HCEC 1CT (cell line): ENCODE measurements at places on chromosomes 2 and 18.

DNA sequence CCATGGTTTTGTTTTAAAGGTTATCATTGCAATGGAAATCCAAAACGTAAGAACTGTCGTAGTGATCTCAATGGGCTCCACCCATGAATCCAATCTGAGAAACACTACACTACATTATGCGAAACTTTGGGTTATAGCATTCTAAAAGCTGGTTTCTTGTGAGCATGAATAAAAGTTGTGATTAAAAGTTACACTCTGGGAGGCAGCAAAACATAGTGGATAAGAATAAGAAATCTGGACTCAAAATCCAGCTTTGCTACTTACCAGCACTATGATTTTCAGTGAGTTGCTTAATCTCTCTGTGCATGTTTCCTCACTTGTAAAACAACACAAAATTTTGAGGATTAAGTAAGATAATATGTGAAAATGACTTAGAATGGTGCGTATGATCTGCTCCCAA is 25.7 kb upstream of the THOC1 start:
- peak; percentile 14 for DNase-seq

DNA sequence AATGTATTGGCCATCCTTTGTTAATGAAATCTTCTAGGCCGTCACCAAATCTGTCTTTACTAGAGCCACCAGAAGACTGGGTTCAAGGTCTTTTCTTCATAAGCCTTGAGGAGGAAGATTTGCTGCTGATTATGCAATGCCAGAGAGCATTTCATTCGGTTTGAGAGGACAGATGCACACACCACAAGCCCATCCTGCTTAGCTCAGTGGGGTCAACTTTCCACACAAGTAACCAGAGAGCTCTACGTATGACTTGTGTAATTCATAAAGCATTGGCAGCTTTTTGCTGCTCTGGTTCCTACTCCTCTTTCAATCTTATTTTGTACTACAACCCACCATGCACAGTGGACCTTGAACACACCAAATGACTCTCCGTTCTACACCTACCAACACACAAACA is 106.9 kb downstream of the OSR1 start:
- no peak for DNase-seq

- DNase-seq, result no peak
These were observed 12.8 kb downstream of the ASIC4 start for GRCh38 chr2:219527076-219527394.

GRCh38 chr2:198545411-198545810 is 741.0 kb downstream of the PLCL1 start:
- DNase-seq, result peak; percentile 34

DNA sequence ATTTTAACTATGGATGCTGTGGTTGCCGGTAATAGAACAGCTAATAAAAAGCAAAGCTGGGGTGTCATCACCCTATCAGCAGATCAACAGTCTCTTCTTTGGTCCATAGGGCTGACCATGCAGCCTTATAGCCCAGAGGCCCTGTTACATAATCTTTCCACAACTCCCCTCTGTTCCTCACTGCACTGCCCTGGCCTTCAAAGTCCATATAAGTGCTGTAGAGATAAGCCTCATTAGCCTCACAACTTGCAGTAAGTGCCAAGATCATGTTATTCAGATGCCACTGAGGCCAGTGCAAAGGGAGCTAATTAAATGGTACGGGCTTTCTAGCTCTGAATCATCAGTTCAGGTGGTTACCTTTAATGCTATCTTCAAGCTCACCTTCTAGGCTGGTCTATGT is 89.7 kb upstream of the CXCR4 start:
- DNase-seq, result no peak

- DNase-seq, result no peak
These were observed 307.5 kb downstream of the GALR1 start for GRCh38 chr18:77557046-77557587.

DNA sequence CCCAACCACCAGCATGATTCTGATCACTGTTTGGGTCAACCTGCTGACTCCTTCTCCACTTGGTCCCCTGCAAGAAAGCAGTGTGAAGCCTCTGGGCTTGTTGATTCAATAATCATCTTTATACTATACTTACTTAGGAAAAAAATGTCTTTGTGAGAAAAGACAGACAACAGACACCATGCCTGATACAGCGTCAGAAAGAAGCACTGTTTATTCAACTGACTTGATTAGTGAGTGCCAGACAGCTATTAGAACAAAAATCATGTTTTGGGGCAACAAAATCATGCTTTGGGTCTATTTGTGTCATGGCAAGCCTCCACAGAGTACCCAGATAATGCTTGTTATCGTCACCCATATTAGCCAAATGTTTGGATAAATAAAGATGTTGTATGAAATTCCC is 58.7 kb upstream of the ATL2 start:
- DNase-seq, result no peak

DNA sequence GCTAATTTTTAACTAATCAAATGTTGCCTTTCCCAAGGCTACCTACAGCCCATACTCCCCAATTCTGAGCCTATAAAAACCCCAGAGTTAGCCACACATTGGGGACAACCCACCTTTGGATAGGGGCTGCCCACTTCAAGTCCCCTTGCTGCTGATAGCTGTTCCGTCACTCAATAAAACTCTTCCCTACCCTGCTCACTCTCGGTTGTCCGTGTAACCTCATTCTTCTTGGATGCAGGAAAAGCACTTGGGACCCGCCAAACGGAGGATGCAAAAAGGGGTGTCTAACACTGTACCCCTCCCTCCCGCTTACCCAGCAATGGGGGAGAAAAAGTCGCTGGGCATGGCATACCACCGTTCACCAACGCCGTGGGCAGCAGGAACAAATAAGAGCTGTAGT is 12.2 kb downstream of the IWS1 start:
- no peak for DNase-seq

DNA sequence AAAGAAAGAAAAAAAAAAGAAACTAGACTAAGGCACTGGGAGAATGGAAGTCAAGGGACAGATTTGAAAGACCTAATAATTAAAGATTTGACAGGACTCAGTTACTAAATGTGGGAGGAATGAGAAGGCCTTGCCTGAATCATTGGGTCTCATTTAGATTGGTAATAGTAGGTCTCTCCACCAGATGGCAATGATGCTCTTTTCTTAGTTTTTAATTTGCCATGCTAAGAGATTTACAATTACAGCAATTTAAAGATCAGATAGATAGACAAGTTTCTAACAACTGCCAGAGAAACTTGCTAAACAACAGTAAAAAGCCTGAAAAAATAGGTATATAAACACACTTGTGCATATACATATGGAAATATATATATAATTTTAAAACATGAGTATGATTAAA is 153.0 kb downstream of the TMEM247 start:
- DNase-seq, result peak; percentile 54

DNA sequence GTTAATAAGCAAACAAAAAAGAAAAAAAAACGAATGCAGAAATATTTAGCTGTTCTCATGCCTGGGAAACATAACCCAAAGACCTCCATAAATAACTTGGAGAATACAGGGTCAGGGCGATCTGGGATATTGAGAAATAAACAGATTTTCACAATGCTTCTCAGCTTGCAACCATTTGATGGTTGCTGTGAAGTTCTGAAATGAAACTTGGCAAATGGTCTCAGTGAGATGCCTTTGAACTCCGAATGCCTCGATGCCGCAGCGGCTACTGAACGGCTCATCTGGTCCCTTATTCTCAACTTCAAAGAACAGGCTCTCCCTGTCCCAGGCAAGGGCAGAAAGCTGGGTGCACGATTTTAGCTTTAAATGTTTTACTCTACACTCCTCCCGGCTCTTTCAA is 78.1 kb downstream of the ZNF516 start:
- DNase-seq, result no peak

GRCh38 chr2:138475277-138475776 is 26.2 kb upstream of the SPOPL start:
- no peak for DNase-seq

DNA sequence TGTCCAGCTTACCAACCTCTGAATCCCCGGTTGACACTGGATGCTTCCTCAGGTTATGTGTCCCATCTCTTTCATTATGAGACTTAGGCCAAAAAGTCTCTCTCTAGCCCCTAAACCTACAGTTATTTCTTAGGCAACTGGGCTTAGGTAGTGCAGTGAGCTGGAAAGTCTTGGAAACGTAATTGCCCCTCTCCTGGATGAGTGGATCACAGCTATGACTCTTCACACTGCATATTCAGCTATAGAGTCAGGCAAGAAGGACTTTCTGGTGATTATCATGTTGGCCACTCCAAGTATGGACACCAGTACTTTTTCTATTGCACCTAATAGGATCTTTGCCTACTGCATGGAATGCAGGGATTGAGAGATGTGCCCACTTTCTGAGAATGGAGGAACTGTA is 458.3 kb upstream of the CELF4 start:
- no peak for DNase-seq

- no peak for DNase-seq
These were observed 1.4 kb upstream of the KIF1A start for GRCh38 chr2:240821429-240821778.

GRCh38 chr2:216286616-216287231 is 85.6 kb downstream of the MARCHF4 start:
- peak; percentile 31 for DNase-seq

DNA sequence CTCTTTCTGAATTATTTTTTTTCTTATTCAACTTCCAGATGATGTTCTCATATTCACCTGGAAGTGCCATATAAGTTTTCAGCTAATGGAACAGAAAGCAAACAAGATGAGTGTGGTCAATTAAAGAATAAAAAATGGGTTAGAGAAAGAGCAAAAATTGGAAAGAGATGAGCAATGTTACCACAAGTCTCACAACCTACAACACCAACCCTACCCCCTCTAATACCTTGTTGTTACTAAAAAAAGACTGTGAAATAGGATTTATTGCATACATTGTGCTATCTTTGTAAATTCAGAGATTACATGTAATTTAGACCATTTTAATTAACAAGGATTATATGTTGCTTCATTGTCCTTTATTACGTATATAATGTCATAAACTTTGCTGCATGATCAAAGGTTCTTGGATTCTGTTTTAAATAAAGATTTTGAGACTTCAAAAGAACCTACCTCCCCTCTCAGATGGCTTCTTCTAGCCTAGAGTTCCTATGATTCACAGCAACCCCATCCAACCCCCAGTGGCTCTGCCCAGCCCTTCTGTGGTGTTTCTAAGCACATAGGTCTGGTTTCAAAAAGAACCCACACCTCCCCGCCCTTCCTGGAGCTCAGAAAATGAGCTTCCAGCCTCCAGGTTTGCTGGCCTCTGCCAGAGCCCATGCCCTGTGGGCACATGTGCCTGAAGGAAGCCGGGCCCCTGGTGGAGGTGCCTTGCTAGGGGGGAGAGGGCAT is 24.7 kb downstream of the LGALSL start:
- no peak for DNase-seq

DNA sequence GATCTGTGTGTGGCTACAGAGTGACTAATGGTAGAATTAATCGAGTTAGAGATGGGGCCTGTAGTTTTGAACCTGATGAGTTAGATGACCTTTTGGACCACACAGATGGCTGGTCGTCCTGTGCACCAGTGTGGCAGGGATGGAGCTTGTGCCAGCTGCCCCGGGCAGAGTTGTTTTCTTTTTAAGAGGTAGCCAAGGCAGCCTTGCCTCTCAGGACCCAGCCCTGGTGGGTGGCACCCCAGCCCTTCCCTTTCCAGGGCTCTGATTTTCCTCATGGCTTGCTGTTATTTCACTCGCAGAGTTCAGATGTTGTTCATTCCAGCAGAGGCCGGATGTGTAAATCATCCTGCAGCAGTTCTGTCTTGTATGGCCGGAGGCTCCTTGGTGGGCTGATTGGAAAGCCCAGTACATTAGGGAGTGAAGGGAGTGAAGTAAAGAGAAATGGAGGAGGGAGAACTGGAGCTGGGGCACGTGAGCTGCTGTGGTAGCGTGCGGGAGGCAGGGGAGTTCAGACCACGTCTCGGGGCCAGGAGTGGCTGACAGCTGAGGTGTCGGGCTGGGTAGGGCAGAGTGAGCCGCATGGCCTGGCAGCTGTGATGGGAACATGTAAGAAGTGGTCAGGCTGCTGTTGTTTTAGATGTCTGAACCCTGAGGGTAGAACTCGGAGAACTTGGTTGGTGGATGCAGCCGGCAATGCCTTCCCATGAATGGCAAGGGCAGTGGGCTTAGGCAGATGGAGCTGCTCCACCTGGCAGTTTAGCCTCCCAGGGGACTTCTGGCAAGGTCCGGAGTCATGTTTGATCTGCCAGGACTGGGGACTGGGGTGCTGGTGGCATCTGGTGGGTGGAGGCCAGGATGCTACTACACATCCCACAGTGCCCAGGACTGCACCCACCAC is 28.8 kb downstream of the ASAP2 start:
- DNase-seq, result peak; percentile 71

DNA sequence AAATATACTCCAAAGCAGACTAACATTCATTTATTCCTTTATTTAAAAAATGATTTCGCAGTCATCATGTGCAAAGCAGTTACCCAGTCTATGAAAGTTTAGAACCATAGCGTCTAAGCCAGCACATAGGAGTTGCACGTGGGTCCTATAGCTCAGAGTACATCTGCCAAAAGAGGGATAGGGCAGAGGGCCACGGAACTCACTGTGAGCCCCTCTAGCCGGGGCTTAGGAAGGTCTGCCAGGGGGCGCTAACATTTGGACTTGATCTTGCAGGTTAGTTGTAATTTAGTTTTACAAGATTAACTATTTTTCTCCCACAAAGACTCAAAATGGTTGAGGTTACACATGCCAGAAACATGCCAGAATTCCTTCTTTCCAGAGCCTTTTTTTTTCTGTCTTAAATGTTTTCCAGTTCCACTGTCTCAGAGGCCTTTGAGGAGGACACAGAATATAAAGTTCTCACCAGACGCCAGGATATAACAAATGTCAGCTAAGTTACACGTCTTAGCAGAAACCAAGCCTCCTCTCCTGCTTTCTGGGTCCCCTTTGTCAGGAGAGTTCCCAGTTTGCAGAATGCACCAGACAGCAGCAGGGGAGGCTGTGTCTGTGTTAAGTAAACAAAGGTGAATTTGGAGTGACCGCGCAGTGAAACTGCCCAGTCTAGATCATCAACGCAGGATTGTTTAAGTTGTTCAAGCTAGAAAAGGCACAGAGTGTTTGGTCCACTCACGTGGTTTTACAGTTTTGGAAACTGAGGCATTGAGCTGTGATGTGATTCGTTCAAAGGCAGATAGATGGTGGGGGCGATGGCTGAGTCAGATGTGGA is 292.0 kb downstream of the PRKCE start:
- DNase-seq, result no peak

GRCh38 chr18:59576541-59577385 is 120.5 kb downstream of the CCBE1 start:
- DNase-seq, result no peak

GRCh38 chr2:11270891-11271290 is 73.5 kb downstream of the ROCK2 start:
- peak; percentile 56 for DNase-seq

- no peak for DNase-seq
These were observed 2.7 kb downstream of the C18orf54 start for GRCh38 chr18:54360406-54360805.
